ENCODE measurements at places on chromosomes 7 and 10.

DNA sequence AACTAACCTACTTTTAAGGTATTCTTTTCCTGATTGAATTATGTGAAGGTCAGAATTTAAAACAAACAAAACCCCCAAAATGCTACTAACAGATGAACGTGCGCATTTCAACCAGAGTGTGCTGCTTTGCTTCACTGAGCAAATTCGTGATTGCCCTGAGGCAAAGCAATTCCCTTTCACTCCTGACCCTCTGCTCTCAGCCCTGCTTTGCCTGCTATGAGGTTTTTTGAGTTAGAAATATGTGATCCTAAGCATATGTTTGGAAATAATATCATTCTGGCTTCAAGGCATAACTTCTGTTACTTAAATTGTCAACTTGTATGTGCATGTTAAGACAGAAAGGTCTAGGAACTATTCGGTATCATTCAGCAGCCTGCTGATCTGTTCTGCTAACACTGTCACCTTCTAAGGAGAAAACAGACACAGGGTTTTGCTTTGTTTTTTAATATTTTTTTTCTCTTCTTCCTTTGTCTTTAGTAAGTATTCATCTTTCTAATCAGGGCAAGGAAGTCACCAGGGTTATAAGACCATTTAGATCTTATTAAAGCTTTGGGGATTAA, 124.2 kb downstream of the GNAT3 start:
- DNase-seq: no peak

GRCh38 chr10:60784641-60785040, 6.4 kb downstream of the CDK1 start:
- DNase-seq: no peak

DNA sequence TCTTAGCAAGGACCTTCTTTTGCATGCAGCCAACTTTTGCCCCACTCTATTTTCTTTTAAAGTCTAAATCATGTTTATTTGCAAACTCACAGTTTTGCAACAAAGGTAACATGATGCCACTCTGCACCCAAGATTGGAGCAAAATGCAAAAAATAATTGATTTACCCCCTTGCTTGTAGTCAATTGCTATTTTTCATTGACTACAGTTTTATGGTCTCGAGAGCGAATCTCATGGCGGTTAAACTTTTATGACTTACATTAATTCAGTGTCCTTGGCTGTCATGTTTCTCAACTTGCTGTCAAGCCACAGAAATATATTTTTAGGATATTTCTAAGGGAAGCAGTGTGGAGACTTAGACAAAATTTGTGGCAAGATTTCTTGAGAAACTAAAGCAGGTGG, 110.0 kb upstream of the JCAD start:
- DNase-seq: no peak

GRCh38 chr10:79248341-79249185, 98.7 kb upstream of the PPIF start:
- peak; percentile 25 for DNase-seq

- no peak for DNase-seq
Measured at GRCh38 chr7:26346611-26347203, 55.0 kb downstream of the SNX10 start.

- DNase-seq: no peak
Measured at GRCh38 chr7:98102170-98102569, 4.5 kb upstream of the LMTK2 start.

DNA sequence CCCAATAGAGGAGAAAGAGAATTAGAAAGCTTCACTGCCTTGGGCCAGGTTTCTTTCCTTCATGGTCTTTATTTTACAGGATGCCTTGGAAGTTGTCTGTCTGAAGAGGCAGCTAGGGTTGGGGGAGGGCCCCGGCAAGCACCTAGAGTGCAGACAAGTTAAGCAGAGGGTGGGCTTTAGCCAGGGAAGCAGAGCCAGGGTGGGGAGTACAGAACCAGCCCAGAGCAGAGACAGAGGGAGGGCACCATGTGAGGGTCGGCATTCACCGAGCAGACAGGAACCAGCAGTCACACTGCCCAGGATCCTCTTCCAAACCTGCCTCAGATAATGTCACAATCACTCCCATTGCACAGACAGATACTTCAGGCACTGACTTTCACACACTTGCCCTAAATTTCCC, 75.9 kb downstream of the ADARB2 start:
- DNase-seq: no peak

DNA sequence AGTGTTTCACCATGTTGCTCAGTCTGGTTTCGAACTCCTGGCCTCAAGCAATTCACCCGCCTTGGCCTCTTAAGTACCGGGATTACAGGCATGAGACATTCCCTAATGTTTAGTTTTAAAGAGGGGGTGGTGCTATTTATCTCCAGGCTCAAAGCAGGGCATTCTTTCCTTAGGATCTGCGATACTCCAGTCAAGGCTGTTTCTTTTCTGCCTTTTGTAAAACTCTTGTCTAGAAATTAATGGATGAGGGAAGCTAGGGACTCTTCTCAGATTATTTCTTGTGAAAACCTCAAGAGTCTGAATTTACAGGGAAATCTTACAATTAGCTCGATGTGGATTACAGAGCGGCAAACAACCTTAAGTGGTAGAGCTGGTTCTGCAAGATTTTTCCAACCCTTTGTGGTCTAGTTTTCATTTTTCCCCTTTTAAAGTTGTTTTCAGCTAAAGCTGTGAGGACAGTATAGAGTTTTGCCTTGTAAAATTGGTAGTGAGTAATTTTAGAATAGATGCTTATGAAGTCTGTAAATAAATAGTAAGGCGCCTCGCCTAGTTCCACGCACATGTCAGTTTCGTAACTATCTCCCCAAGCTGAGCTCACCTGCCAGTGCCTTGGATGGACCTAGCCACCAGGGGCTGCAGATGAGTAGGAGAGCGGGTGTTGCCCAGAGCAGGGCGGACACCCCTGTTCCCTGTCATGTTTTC, 53.1 kb downstream of the CUX1 start:
- peak; percentile 57 for DNase-seq

DNA sequence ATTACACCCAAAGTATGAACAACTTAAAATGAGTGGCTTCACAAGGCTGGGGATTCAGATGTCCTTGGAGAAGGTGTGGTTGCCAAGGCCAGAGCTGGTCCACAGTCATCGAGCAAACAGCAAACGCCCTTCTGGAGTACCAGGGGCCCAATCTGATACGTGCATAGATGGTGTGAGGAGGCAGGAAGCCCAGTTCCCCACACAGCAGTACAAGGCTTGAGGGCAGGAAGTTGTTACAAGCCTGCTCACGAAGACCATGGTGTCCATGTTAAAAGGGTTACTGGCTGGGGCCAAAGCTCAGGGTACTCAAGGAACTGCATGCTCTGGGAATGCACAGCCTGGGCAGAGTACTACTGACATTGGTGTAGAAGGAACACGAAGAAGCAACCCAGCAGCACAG, 4.6 kb upstream of the ANKRD26 start:
- no peak for DNase-seq

DNA sequence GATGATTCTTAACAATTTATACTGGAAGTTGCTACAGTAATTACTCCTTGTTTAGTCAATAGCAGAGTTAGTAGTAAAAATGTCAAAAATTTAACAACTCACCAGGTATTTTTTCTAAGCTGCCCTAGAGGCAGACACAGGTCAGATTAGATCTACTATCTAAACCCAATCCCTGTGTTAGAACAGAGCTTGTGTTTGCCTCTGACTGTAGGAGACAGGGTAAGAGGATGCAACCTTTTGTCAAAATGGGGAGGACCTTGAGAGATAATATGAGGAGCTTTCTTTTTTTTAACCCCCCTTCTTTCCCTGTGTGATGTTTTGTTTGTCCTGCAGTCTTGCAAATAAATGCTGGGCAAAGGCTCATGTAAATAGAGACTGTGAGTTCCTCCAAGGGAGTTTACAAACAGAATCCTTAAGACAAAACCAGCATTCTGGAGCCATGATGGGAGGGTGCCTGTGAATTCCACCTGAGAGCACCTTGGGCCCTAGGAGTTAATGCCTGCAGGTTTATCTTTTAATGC, 353.1 kb downstream of the GATA3 start:
- DNase-seq: no peak

- DNase-seq: no peak
Measured at GRCh38 chr7:149766135-149766675, 7.2 kb downstream of the ZNF467 start.

GRCh38 chr10:110709444-110709828, 65.3 kb downstream of the RBM20 start:
- no peak for DNase-seq

DNA sequence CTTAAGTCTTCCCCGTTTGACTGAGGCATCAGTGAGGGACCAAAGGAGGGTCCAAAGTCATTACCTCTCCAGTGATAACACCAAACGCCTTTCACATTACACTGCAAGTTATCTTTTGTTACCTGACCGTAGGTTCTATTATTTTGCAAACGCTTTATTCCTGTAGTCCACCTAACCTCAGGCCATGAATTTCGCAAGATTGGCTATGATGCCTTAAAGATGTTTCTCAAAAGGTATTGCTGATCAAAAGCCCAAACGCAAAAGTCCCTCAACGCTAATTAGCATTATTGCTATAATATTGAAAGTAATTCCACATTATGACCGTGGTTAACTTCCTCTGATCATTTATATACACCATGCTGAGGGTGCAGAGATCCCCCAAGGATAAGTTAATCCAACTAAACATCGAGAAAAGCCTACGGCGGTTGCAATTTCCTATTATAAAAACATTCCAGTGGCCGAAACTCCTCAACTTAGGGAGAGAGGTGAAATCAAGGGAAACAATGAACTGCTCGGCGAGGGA, 649 bp downstream of the DNA2 start:
- DNase-seq: peak; percentile 31

DNA sequence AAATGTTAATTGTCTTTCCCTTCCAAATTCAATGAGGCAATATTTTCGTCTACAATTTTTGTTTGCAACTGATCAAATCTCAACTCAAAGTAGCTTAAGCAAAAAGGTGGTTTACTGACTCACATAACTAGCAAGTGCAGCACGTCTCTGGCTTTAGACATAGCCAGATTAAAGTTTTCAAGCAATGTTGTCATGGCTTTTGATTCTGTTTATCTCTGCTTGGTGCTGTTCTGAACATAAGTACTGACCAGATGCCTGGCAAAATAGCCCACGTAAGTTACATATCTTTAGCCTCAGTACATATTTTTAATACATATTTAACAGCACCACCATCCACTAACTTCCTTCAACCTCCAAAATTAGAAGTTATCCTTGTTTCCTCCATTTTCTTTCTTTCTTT, 877.9 kb downstream of the KCNMA1 start:
- DNase-seq: no peak

- no peak for DNase-seq
Measured at GRCh38 chr10:113058523-113059370, 108.7 kb downstream of the TCF7L2 start.

DNA sequence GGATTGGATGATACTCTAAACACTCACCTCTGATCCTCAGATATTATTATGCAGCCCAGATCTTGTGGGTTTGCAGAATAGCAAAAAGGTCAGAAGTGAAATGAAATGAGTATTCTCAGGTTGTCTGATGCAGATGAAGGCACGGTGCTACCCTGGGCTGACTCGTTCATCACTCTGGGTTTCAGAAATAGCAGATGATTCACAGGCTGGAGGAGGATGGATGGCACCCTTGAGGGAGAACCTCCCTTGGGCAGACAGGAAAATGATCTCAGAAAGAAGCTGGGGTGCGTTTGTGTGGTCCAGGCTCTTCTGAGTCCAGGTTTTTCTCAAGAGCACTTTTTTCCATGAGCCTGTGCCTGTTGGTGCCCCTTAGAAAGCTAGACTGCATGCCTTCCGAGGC, 515.8 kb upstream of the MKI67 start:
- no peak for DNase-seq

GRCh38 chr10:5895804-5896203, 5.8 kb downstream of the FBH1 start:
- peak; percentile 20 for DNase-seq

DNA sequence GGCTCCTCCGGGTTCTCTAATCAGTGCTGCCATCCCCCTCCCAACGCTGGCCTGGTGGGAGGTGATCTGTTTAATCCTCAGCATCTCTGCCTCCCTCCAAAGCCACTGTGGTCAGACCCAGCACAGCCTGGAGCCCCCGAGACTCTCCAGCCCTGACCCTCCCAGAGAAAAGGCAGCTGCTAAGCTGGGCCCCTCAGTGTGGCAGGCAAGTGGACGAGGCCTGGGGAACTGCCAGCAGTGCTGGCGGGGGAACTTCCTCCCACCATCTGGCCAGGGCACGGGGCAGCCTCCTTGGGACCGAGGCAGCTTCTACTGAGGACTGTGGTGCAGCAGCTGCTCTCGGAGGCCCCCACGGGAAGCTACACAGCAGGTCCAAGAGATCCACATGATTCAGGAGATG, 51.1 kb downstream of the DPYSL4 start:
- no peak for DNase-seq

- no peak for DNase-seq
Measured at GRCh38 chr10:69766161-69766910, 35.4 kb upstream of the COL13A1 start.

DNA sequence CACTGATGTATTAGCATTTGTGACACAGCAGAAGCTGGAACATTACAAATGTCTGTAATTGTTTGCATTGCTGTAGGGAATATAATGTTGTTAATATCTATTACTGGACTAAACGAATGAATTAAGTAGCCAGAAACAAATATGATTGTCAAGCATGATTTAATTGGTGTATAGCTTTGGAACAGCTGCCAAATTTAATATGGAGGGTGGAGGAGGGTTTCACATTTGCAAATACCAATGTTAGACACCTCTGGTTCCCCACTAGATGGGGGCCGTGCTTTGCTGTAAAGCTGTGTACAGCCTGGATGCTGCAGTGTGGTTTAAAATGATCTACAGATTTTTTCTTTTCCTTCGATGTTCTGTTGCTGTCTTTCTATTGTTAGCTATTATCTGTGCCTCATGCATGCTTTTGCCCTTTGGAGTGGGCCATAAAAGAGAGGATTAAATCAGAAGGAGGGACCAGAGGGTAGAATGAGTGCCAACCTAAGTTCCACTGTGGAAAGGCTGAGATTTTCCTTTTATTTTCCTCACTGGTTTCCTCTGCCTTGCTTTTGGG, 23.1 kb downstream of the DNAJB9 start:
- no peak for DNase-seq

GRCh38 chr7:95334447-95334846, 10.1 kb upstream of the PON1 start:
- DNase-seq: no peak

- DNase-seq: no peak
Measured at GRCh38 chr10:112766636-112767035, 183.4 kb upstream of the TCF7L2 start.

DNA sequence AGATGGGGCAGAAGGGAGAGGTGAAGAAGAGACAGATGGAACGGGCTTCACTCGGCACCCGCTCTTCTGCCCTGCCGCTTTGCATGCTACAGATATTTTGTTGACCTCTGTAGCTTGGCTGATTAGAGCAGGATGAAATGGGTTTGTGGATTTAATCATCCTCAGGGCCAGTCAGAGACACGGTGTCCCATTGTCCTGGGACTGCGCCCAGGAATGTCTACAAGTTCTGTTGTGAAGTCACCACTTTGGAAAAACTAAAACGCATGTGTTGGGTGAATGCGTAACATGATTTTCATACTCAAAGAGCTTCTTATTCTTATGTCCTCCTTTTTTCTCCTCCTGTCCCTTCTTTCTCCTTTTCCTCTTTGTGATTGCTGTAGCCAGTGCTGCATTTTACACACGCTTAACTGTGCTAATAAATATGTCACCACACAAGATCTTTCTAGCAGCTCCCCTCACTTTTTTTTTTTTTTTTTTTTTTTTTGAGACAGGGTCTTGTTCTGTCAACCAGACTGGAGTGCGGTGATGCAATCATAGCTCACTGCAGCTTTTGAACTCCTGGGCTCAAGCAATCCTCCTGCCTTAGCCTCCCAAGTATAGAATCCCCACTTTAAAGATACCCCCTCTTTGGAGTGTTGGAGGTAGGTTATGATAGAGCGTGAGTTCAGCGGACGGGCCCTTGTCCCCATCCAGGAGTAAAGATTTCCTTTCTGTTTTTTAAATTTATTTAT, 3.4 kb downstream of the CPA4 start:
- DNase-seq: no peak

All from hematopoietic multipotent progenitor cell treated with erythropoietin and hydrocortisone succinate and interleukin-3 and kit ligand, for 6 days (in vitro differentiated cells).